Spleen (tissue), 13 donors: ENCODE measurements at places on chromosomes 2 and 18. TPM values are rescaled to one million over a fixed set of nuclear protein-coding genes. Genes with fewer than 3 reads are reported as not detected.

DNA sequence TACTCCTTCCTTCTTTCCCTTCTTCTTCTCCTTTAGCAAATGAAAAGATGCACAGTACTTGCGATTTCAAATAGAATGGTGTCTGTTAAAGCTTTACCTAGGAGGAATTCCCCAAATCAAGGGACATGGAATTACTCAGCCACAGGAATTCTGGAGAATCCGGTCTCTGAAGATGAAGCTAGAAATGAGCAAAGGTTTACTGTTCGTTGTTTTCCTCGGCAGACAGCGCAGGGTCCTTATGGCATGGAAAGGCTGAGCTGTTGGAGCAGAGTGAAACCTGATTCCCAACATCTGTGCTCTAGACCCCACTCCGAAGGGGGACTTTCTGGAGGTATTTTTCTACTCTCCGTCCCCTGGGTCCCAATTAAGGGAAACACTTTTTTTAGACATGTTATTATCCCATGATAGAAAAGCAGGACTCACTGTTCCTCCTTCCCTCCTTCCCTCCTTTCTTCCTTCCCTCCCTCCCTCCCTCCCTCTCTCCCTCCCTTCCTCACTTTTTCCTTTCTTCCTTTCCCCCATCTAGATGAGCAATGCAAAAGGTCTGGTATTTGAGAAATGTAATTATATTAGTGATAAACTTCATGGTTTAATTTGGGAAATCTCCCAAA, 47.1 kb downstream of the CDCA7 start:
- H3K27ac ChIP-seq = no peak overlapping the region
- peaks cover 89% of the 10 kb centered on the region for H3K27me3 ChIP-seq
- H3K4me3 ChIP-seq = no peak overlapping the region
- H3K36me3 ChIP-seq = no peaks in the 10 kb centered on the region
- DNase-seq = no peak

Gene DUSP19
- total RNA-seq = 3.2 TPM

GRCh38 chr2:216632952-216633615, at the start of gene IGFBP2:
Gene IGFBP2 (plus strand): TSS chr2:216633420. CDS start chr2:216633524, 104 bp downstream.
- peaks cover 43% of the 10 kb centered on the region for H3K4me1 ChIP-seq
- DNase-seq = no peak
- peak within 1 kb of the TSS; percentile 62 for H3K27ac ChIP-seq
- peaks cover 22% of the 10 kb centered on the region for H3K27me3 ChIP-seq
- H3K4me3 ChIP-seq = peak within 1 kb of the TSS; percentile 48

Gene SGPP2
- total RNA-seq = 2.0 TPM

GRCh38 chr2:3739313-3739712, 35.9 kb downstream of the DCDC2C start:
- no peaks in the 10 kb centered on the region for H3K36me3 ChIP-seq
- H3K4me1 ChIP-seq = no peaks in the 10 kb centered on the region
- H3K27ac ChIP-seq = no peak overlapping the region
- no peak overlapping the region for H3K4me3 ChIP-seq

DNA sequence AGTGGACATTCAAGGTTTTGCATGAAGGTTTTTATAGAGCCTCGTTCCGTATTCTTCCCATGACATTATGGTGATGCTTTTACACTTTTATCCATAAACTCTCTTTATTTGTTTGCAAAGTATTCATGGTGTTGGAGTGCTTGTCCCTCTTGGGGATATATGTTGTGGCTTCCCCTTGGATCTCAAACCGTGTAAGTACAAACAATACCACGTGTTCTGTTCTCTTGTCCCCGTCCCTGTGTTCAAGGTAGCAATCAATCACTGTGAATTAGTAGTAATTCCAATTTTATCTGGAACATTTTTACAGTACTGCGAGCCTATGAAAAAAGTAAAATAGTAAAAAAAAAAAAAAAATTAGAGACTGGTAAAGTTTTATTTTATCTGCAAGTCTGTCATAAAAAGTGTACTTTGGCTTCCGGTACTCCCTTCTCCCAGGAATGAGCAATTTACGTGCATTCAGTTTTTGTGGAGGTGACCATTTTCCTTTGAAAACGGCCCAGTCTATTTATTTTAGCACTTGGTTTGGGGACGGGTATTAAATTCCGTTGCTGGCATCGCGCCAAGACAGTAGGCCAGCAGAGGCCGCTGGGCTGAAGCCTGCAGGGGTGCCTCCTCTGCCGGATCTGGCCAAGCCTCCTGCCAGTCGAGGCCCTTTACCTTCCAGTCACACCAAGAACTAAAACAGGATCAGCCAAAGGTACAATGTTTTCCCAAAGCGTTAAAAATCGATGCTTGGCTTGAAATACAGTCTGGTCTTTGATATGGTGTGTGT, 175.7 kb downstream of the SOCS6 start:
- peak; percentile 81 for DNase-seq
- peak overlapping the region; percentile 30 for H3K4me3 ChIP-seq
- no peak overlapping the region for H3K27ac ChIP-seq
- peaks cover 7% of the 10 kb centered on the region for H3K27me3 ChIP-seq
- no peaks in the 10 kb centered on the region for H3K36me3 ChIP-seq

DNA sequence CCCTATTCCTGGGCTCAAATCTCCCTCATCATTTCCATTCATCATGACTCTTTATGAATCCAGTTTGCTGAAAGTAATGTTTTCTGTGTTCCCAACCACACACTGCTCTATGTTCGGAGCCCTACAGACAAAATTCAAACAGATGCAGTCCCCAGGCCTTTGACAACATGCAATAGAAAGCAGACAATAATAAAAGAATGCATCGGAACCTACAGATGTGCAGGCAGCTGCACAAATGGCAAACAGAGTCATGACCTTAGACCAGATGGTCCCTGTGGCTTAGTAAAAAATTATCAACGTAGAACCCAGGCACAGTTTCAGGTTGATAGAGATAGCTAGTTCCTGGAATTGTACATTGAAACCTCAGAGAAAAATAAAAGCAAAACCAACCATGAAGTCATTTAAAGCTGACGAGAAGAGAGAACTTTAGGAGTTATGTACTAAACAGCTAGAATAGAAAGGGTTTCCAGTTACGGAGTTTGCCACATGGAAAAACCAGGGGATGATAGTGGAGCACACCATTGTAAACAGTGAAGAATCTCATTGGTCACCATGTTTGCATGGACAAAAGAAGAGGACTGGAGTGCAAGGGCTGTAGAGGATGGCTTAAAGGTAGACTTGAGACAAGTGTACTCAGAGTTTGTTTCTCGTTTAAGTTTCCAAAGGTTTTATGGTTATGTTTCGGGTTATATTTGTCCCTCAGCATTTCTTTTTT, 23.2 kb upstream of the ACVR1 start:
- no peaks in the 10 kb centered on the region for H3K4me1 ChIP-seq
- no peak for DNase-seq
- H3K4me3 ChIP-seq = no peak overlapping the region
- H3K27ac ChIP-seq = peak overlapping the region; percentile 75
- no peaks in the 10 kb centered on the region for H3K27me3 ChIP-seq

Gene TMEM198
- 2.8 TPM for total RNA-seq

Gene SP140
- total RNA-seq = 79.0 TPM

DNA sequence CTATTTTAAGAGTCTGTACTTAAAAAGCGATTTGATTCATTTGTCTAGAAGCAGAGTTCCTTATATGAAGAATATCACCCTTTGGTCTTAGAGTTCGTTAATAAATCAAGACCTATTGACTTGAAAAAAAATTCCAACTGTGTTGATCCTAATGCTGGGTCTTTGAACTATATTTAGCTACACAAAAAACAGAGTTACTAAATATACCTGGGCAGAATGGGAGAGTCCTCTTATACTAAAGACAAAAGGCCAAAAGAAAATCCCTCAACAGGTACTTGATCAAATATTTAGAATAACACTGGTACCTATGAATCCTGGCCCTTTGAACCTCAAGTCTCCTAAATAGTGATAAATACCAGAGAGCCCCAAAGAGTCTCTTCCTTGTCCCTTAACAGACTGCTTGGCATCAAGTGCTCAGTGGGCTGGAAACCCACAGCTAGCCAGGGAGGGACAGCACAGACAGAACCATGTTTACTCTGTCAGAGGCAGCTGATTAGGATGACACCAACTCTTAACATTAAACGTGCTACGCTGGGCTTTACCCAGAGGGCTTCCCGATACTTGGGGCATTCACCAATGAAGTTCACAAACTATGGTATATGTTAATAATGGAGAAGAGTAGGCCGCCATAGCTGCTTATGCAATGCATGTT, 95.1 kb downstream of the FIGN start:
- DNase-seq = no peak
- H3K36me3 ChIP-seq = no peaks in the 10 kb centered on the region
- no peak overlapping the region for H3K4me3 ChIP-seq
- H3K27ac ChIP-seq = no peak overlapping the region
- no peaks in the 10 kb centered on the region for H3K27me3 ChIP-seq
- H3K4me1 ChIP-seq = no peaks in the 10 kb centered on the region

GRCh38 chr2:171617981-171618380, 69.3 kb upstream of the DYNC1I2 start:
- H3K4me3 ChIP-seq = no peak overlapping the region
- H3K36me3 ChIP-seq = no peaks in the 10 kb centered on the region
- no peak overlapping the region for H3K27ac ChIP-seq

DNA sequence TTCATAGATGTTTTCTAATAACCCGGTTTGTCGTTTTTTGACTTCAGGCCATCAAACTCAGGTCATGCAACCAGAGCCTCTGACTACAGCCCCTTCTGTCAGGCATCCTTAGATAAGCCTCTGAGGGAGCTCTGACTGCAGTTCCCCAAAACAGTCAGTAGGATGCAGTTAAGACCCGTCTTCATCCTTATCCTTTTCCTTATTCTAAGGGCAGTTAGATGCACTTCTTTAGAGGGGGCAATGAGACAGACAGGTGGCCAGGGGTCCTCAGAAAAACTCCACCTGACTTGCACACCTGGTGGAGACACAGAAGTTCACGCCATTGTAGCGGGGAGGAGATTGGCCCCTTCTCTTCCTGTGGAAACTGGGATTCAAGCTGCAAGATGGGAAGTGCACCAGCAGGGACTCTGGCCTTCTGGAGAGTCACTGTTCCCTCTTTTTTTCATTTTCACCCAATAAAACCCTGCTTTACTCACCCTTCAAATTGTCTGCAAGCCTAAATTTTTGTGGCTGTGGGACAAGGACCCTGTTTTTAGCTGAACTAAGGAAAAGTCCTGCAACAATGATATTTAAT, 104.8 kb upstream of the TFPI start:
- no peaks in the 10 kb centered on the region for H3K27me3 ChIP-seq
- H3K27ac ChIP-seq = no peak overlapping the region
- no peaks in the 10 kb centered on the region for H3K36me3 ChIP-seq
- H3K4me1 ChIP-seq = no peaks in the 10 kb centered on the region
- DNase-seq = no peak

DNA sequence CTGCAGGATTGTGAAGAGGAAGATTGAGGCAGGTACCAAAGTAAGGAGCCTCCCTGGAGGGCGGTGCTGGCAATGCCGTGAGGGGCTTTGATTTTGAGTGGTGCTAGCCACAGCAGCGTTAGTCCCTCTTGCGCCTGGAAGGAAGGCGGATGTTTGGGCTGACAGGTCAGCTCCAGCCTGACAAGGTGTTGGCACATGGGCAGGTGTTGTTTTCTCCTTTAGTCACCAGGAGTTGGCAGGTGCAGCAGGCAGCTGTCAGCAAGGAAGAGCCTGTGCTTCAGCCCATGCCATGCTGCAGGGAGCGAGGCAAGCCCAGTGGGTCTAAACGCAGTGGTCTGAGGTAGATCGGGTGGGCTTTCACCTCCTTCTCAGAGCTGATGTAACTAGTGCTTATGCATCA, 8.5 kb downstream of the SEC11C start:
- peaks cover 23% of the 10 kb centered on the region for H3K36me3 ChIP-seq
- no peaks in the 10 kb centered on the region for H3K27me3 ChIP-seq
- H3K27ac ChIP-seq = no peak overlapping the region
- no peak overlapping the region for H3K4me3 ChIP-seq
- H3K4me1 ChIP-seq = peaks cover 12% of the 10 kb centered on the region
- DNase-seq = no peak

- H3K27me3 ChIP-seq = no peaks in the 10 kb centered on the region
- no peak within 1 kb of the TSS for H3K27ac ChIP-seq
- H3K4me1 ChIP-seq = no peaks in the 10 kb centered on the region
- H3K36me3 ChIP-seq = no peaks in the 10 kb centered on the region
- no peak for DNase-seq
These were observed at the start of gene GPR39 for GRCh38 chr2:132416723-132417395. Gene GPR39 (plus strand): TSS chr2:132416805.

DNA sequence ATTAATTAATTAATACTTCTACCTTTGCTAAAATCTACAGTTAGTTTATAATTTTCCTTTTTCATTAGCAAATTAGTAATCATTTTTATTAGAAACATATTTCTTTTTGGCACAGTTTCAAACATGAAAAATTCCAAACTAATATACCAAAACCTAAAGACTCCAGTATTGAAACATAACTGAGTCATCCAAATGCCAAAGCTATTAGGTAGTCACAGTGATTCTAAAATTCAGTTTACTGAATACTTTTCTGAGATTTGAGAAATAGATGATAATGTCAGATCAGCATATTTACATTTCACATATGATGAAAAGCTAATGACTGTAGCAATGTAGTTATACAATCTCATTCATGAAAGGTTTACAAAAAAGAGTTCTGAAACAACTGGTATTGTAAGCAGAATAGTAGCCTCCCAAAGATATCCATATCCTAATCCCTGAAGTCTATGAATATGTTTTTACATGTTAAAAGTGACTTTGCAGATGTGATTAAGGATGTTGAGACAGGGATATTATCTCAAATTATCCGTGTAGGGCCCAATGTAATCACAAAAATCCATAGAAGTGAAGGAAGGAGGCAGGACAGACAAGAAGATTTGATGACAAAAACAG, 680.2 kb upstream of the CHAC2 start:
- H3K4me3 ChIP-seq = no peak overlapping the region
- DNase-seq = no peak
- H3K4me1 ChIP-seq = no peaks in the 10 kb centered on the region
- no peaks in the 10 kb centered on the region for H3K36me3 ChIP-seq
- no peaks in the 10 kb centered on the region for H3K27me3 ChIP-seq

- H3K27ac ChIP-seq = no peak overlapping the region
- H3K4me1 ChIP-seq = no peaks in the 10 kb centered on the region
- no peak for DNase-seq
- H3K36me3 ChIP-seq = no peaks in the 10 kb centered on the region
- H3K4me3 ChIP-seq = no peak overlapping the region
These were observed 256.9 kb downstream of the CDH19 start for GRCh38 chr18:66346833-66347588.

GRCh38 chr2:26577442-26578112, 63.6 kb downstream of the CIB4 start:
- H3K4me1 ChIP-seq = no peaks in the 10 kb centered on the region
- H3K36me3 ChIP-seq = no peaks in the 10 kb centered on the region
- peaks cover 3% of the 10 kb centered on the region for H3K27me3 ChIP-seq
- peak; percentile 87 for DNase-seq

- no peak overlapping the region for H3K4me3 ChIP-seq
- H3K27me3 ChIP-seq = no peaks in the 10 kb centered on the region
- no peak for DNase-seq
- H3K36me3 ChIP-seq = peaks cover 51% of the 10 kb centered on the region
- H3K4me1 ChIP-seq = peaks cover 33% of the 10 kb centered on the region
These were observed 7.2 kb downstream of the RNF103 start for GRCh38 chr2:86616502-86616901.

- H3K36me3 ChIP-seq = no peaks in the 10 kb centered on the region
- DNase-seq = no peak
- H3K27me3 ChIP-seq = no peaks in the 10 kb centered on the region
- H3K27ac ChIP-seq = peak overlapping the region; percentile 2
- H3K4me3 ChIP-seq = no peak overlapping the region
These were observed 46.1 kb downstream of the SPATS2L start for GRCh38 chr2:200352636-200353035.

Gene SP110
- 153 TPM for total RNA-seq

Gene SMPD4
- 41.7 TPM for total RNA-seq

GRCh38 chr2:237184192-237184918, 98.7 kb downstream of the COPS8 start:
- H3K27me3 ChIP-seq = no peaks in the 10 kb centered on the region
- no peak for DNase-seq
- no peaks in the 10 kb centered on the region for H3K4me1 ChIP-seq
